ENCODE measurements at places on chromosomes 12 and 14. TPM values are rescaled to one million over a fixed set of nuclear protein-coding genes. Genes with fewer than 3 reads are reported as not detected.
A peak's percentile ranks its signal among the peaks of the same experiment; 100 is the strongest.

- no peaks in the 10 kb centered on the region for H3K36me3 ChIP-seq
- no peaks in the 10 kb centered on the region for H3K4me1 ChIP-seq
- no peak overlapping the region for H3K4me3 ChIP-seq
- DNase-seq, result no peak
- no peaks in the 10 kb centered on the region for H3K27me3 ChIP-seq
- H3K27ac ChIP-seq, result no peak overlapping the region
These were observed 559.0 kb downstream of the GALC start for GRCh38 chr14:87434011-87434410.

DNA sequence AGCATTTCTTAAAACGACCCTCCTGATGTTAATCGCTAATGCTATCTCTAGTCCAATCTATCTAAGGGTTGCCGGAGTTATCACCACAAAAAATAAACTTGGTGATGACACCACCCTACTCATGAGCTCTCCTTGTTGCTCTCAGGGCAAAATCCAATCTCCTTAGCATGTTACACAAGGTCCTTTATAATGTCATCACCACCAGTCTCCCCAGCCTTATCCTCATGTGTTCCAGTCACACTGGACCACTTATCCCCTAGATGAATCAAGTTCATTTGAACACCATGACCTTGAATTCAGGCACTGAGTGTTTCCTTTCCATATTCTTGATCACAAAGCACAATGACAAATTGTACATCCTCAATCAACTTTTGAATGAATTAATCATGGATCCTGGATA lies 19.0 kb upstream of the DRAM1 start:
- H3K36me3 ChIP-seq, result no peaks in the 10 kb centered on the region
- no peak overlapping the region for H3K27ac ChIP-seq
- no peaks in the 10 kb centered on the region for H3K27me3 ChIP-seq
- H3K4me1 ChIP-seq, result no peaks in the 10 kb centered on the region

The FOXA1 gene
- total RNA-seq, result 32.1 TPM

The MUCL1 gene
- total RNA-seq, result not detected

The KRT82 gene
- total RNA-seq, result not detected

The AQP2 gene
- not detected for total RNA-seq

The KRT74 gene
- total RNA-seq, result not detected

The RARG gene
- total RNA-seq, result 1.9 TPM

- no peak overlapping the region for H3K4me3 ChIP-seq
- H3K36me3 ChIP-seq, result no peaks in the 10 kb centered on the region
- no peak for DNase-seq
- no peaks in the 10 kb centered on the region for H3K4me1 ChIP-seq
- no peaks in the 10 kb centered on the region for H3K27me3 ChIP-seq
These were observed 19.0 kb downstream of the RPS6KA5 start for GRCh38 chr14:91041450-91041849.

- no peak for DNase-seq
- H3K4me1 ChIP-seq, result no peaks in the 10 kb centered on the region
- H3K4me3 ChIP-seq, result no peak overlapping the region
These were observed 47.9 kb upstream of the NTF3 start for GRCh38 chr12:5384015-5384414.

- H3K36me3 ChIP-seq, result no peaks in the 10 kb centered on the region
- DNase-seq, result no peak
- no peaks in the 10 kb centered on the region for H3K4me1 ChIP-seq
- no peaks in the 10 kb centered on the region for H3K27me3 ChIP-seq
These were observed 20.8 kb upstream of the MANSC4 start for GRCh38 chr12:27800819-27801218.

DNA sequence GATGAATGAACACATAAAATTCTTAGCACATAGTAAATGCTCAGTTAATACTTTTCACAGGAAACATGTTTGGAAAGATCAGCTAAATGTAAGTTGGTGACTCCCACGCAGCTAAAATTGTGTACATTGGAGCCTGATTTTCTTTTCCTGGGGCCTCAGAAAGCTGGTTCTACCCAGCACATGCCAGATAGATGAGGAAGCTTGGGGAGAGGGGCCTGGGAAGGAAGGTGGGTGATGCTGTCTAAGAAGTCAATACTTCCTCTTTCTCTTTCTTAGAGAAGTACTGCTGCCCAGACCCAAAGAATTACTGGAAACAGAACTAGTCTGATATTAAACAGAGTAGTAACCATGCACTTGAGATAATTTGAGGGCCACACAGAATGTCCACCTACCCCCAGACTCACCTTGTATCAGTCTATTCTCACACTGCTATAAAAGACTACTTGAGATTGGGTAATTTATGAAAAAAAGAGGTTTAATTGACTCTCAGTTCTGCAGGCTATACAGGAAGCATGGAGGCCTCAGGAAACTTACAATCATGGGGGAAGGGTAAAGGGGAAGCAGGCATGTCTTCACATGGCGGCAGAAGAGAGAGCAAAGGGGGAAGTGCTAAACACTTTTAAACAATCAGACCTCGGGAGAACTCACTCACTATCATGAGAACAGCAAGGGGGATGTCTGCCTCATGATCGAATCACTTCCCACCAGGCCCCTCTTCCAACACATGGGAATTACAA lies 123.3 kb upstream of the MED13L start:
- no peaks in the 10 kb centered on the region for H3K36me3 ChIP-seq
- no peak for DNase-seq

The NTS gene
- 0.26 TPM for total RNA-seq

- DNase-seq, result no peak
- H3K36me3 ChIP-seq, result no peaks in the 10 kb centered on the region
- no peaks in the 10 kb centered on the region for H3K4me1 ChIP-seq
- no peak overlapping the region for H3K4me3 ChIP-seq
- no peaks in the 10 kb centered on the region for H3K27me3 ChIP-seq
These were observed 53.4 kb upstream of the ABCD2 start for GRCh38 chr12:39672976-39673375.

- no peak overlapping the region for H3K27ac ChIP-seq
- no peaks in the 10 kb centered on the region for H3K36me3 ChIP-seq
- DNase-seq, result no peak
- H3K4me3 ChIP-seq, result no peak overlapping the region
- no peaks in the 10 kb centered on the region for H3K4me1 ChIP-seq
These were observed 8.6 kb downstream of the ACADS start for GRCh38 chr12:120734210-120734609.

GRCh38 chr12:12646483-12647072 lies 34.9 kb downstream of the CREBL2 start:
- H3K27me3 ChIP-seq, result no peaks in the 10 kb centered on the region
- no peak overlapping the region for H3K27ac ChIP-seq
- H3K4me3 ChIP-seq, result no peak overlapping the region
- no peak for DNase-seq
- no peaks in the 10 kb centered on the region for H3K36me3 ChIP-seq
- peaks cover 18% of the 10 kb centered on the region for H3K4me1 ChIP-seq

The RASSF9 gene
- 0.62 TPM for total RNA-seq

The LPAR5 gene
- 1.5 TPM for total RNA-seq

The OLR1 gene
- total RNA-seq, result 0.31 TPM

GRCh38 chr12:3518902-3519301 lies 27.9 kb downstream of the PRMT8 start:
- no peaks in the 10 kb centered on the region for H3K4me1 ChIP-seq
- H3K36me3 ChIP-seq, result no peaks in the 10 kb centered on the region
- H3K27me3 ChIP-seq, result no peaks in the 10 kb centered on the region
- no peak overlapping the region for H3K27ac ChIP-seq

The C12orf50 gene
- not detected for total RNA-seq

- no peaks in the 10 kb centered on the region for H3K36me3 ChIP-seq
- DNase-seq, result no peak
- H3K27me3 ChIP-seq, result no peaks in the 10 kb centered on the region
- no peak overlapping the region for H3K27ac ChIP-seq
- H3K4me3 ChIP-seq, result no peak overlapping the region
These were observed 200.3 kb upstream of the NPAS3 start for GRCh38 chr14:32738206-32738871.

GRCh38 chr14:74302152-74302628 lies 544 bp downstream of the ABCD4 start:
- H3K27ac ChIP-seq, result peak overlapping the region; percentile 86
- DNase-seq, result no peak
- H3K27me3 ChIP-seq, result no peaks in the 10 kb centered on the region
- H3K4me1 ChIP-seq, result peaks cover 6% of the 10 kb centered on the region

The MBD6 gene
- total RNA-seq, result 7.4 TPM

The RNASE2 gene
- 0.81 TPM for total RNA-seq

DNA sequence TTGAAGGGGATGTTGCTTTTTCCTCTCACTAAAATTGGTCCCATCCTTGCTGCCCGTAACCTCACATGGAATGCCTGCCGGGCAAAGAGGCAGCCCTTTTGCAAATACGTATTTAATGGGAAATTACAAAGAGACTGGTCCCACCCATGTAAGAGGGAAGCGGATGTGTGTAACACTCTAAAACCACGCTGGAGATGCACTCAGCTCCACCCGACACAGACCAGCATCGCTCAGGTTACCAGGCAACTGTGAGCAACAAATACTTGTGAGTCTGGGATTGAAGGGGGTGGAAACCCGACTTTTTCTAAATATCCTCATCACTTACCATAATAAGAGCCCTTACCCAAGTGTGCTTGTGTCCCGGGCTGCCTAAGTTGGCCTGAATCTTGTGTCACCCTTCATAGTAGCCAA lies 47.7 kb downstream of the ELK3 start:
- H3K36me3 ChIP-seq, result no peaks in the 10 kb centered on the region
- H3K4me1 ChIP-seq, result peaks cover 13% of the 10 kb centered on the region
- no peak overlapping the region for H3K4me3 ChIP-seq

The ENO2 gene
- 1.1 TPM for total RNA-seq

The ANKRD52 gene
- total RNA-seq, result 14.4 TPM

- H3K4me3 ChIP-seq, result no peak overlapping the region
- no peaks in the 10 kb centered on the region for H3K27me3 ChIP-seq
- peak; percentile 60 for DNase-seq
- H3K27ac ChIP-seq, result peak overlapping the region; percentile 95
- no peaks in the 10 kb centered on the region for H3K36me3 ChIP-seq
These were observed 22.4 kb downstream of the IRF2BPL start for GRCh38 chr14:77006132-77006531.

The ESRRB gene
- total RNA-seq, result not detected

- no peak overlapping the region for H3K27ac ChIP-seq
- H3K36me3 ChIP-seq, result no peaks in the 10 kb centered on the region
- no peak overlapping the region for H3K4me3 ChIP-seq
- peaks cover 4% of the 10 kb centered on the region for H3K4me1 ChIP-seq
- DNase-seq, result peak; percentile 52
These were observed 24.1 kb upstream of the NRDE2 start for GRCh38 chr14:90355540-90356518.

DNA sequence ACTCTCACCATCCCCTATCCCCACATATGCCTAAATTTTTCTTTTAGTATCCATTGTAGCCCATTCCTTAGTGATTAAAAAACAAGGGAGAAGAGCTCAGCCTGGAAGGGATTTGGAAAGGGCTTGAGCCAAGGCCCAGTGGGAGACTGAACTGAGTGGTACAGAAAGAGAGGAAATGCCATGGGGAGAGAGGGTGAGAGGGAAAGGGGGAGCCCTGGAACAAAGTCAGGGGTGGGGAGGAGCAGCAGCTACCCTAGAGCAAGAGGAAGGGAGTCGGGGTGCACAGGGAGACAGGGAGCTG lies 2.6 kb upstream of the ATN1 start:
- peaks cover 32% of the 10 kb centered on the region for H3K4me1 ChIP-seq
- H3K27ac ChIP-seq, result peak overlapping the region; percentile 62
- no peaks in the 10 kb centered on the region for H3K36me3 ChIP-seq
- H3K27me3 ChIP-seq, result no peaks in the 10 kb centered on the region
- no peak for DNase-seq

The RPS6KL1 gene
- total RNA-seq, result 7.9 TPM

The NUAK1 gene
- 4.0 TPM for total RNA-seq

- no peak overlapping the region for H3K4me3 ChIP-seq
- H3K27me3 ChIP-seq, result no peaks in the 10 kb centered on the region
- H3K4me1 ChIP-seq, result no peaks in the 10 kb centered on the region
- no peaks in the 10 kb centered on the region for H3K36me3 ChIP-seq
These were observed 47.5 kb upstream of the FOXG1 start for GRCh38 chr14:28719130-28719529.

The KHNYN gene
- total RNA-seq, result 24.9 TPM

The MYH6 gene
- total RNA-seq, result 0.13 TPM

DNA sequence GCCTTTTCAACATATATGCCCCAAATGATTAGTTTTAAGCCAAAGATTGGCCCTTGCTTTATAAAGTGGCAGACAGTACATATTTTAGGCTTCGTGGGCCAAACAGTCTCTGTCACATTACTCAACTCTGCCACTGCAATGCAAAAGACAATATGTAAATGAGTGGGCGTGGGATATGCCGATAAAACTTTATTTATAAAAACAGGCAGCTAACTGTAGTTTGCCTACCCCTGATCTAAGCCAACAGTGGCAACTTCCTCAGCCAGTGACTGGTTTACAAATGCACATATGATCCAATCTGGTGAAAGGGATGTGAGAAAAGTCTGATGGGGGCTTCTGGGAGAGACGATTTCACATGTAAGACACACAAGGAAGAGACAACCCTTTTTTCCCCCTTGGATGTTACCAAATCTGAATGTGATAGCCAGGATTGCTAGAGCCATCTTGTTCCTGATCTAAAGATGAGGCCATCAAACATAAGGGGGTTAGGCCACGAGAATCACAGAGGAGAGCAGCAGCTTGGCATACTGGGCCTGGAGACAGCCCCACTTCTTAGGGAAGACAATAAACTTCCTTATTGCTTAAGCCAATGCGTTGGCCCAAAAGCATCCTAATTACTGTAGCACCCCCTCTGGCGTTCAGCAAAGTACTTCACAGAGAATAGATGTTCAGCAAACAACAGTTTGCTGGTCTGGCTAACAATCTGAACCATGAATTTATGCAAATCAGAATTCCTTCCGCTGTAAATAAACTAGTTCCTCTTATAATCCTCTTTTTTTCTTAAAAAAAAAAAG lies 75.2 kb upstream of the TMCC3 start:
- H3K27me3 ChIP-seq, result no peaks in the 10 kb centered on the region
- H3K36me3 ChIP-seq, result no peaks in the 10 kb centered on the region
- H3K4me1 ChIP-seq, result no peaks in the 10 kb centered on the region
- no peak overlapping the region for H3K27ac ChIP-seq

- H3K27ac ChIP-seq, result no peak overlapping the region
- H3K27me3 ChIP-seq, result no peaks in the 10 kb centered on the region
- no peaks in the 10 kb centered on the region for H3K4me1 ChIP-seq
- no peak for DNase-seq
- H3K36me3 ChIP-seq, result no peaks in the 10 kb centered on the region
These were observed 9.1 kb upstream of the SERPINA11 start for GRCh38 chr14:94461526-94462218.

The PTCSC3 gene
- total RNA-seq, result not detected
